ENCODE measurements at places on chromosomes 3 and 15.

- no peak overlapping the region for H3K4me3 ChIP-seq
- no peaks in the 10 kb centered on the region for H3K4me1 ChIP-seq
- no peaks in the 10 kb centered on the region for H3K27me3 ChIP-seq
- no peak for DNase-seq
- no peak overlapping the region for H3K27ac ChIP-seq
Measured at GRCh38 chr15:32838820-32839219, 121.0 kb downstream of the GREM1 start.

DNA sequence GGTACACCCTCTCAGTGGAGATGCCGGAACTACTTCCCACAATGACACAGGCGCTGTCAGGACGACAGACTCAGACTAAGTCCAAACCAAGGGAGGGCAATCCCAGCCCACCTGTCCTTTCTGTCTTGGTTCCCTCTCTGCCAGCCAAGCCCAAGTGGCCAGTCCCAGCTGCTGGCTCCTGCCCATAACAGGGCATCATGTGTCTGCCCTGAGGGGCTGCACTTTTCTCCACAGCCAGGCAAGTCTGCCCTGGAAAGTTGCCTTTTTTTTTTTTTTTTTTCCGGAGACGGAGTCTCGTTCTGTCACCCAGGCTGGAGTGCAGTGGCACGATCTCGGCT lies 20.0 kb upstream of the BCL2A1 start:
- DNase-seq, result no peak
- H3K27me3 ChIP-seq, result no peaks in the 10 kb centered on the region
- H3K4me1 ChIP-seq, result no peaks in the 10 kb centered on the region
- no peaks in the 10 kb centered on the region for H3K36me3 ChIP-seq
- H3K4me3 ChIP-seq, result no peak overlapping the region

DNA sequence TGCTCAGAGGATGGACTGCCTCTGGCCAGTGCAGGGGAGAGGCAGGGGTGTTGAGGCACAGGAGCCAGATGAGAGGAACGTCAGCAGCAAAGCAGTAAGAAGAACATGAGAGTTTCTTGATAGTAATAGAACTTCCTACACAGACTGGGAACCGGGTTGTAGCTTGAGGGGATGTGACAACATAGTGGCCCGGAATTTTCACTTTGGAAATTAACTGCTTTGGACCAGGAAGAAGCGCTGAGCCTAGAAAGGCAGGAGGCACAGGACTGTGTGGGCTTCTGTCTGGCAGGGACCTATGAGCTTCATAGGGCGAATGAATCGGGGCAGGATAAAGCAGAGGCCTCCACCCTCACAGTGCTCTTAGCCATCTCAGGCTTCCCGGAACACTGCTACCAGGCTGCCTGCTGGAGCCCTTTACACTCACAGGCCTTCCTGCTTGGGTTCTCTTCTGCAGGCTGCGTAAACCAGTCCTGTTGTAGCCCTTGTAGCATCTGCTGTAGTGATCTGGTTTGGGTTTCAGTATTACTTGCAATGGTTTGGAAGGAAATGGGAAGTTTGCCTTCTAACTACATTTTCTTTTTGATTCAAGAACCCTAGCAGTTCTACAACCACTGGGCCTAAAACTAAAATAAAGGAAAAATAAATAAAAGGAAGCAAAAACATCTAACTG lies 3.3 kb upstream of the ADPGK start:
- DNase-seq, result no peak
- H3K36me3 ChIP-seq, result no peaks in the 10 kb centered on the region
- H3K4me3 ChIP-seq, result no peak overlapping the region
- peak overlapping the region; percentile 97 for H3K27ac ChIP-seq
- no peaks in the 10 kb centered on the region for H3K27me3 ChIP-seq

DNA sequence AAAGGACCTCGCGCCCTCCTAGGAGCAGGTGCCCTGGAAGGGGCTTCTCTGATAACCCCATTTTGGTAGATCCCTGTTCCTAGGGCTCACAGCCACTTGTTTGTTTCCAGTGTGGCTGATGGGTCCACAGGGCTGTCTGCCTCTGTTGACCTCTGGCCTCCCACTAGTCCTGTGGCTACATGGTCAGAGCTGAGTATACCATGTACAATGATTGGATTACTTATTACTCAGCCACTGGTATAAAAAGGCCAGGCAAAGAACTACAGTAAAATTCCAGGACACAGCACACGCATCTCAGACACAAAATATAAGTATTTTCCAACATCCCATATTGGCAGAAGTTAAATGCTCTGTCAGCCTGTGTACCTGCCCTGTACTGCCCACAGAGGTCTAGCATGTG lies 277.3 kb downstream of the GABRG3 start:
- H3K27me3 ChIP-seq, result no peaks in the 10 kb centered on the region
- no peak for DNase-seq
- no peak overlapping the region for H3K4me3 ChIP-seq
- H3K4me1 ChIP-seq, result no peaks in the 10 kb centered on the region

DNA sequence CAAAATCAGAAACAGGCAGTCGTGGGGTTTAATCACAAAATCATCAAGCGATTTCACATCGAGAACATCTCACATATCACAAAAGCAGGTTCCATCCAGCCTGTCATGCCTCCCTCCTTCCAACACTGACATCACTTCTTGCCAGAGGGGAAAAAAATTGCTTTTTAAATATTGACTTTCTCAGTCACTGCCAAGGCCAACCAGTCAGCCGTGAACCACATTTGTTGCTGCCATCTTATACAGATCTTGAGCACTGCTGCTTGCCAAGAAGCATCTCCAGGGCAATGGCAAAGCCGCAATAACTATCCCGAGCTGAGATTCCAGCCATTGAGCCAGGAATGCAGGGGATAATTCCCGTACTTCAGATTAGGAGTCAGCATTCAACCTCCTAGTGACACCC lies 174.6 kb downstream of the ANXA2 start:
- peak; percentile 55 for DNase-seq
- H3K4me3 ChIP-seq, result no peak overlapping the region
- no peaks in the 10 kb centered on the region for H3K4me1 ChIP-seq
- no peak overlapping the region for H3K27ac ChIP-seq

DNA sequence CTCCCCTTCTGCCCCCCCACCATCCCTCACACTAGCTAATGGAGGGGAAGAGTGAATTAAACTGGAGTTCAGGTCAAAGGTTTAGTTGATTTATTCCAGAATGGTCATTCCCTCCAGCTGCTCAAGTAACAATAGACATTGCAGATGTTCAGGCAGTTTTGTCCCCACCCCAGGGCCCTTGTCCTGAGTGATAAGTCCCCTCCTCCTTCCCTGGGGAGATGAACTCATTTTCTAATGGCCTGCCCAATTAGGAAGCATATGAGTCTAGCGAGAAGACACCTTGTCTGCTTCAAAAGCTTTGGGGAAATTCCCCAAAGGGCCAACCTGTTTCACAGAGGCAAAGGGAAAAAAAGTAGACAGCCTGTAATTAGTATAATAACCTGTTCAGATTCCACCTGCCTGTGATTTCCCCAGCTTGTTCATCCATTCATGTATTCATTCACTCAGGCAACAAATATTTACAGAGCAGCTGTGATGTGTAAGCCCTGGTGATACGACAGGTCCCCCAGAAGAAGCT lies 165.3 kb downstream of the SHQ1 start:
- no peaks in the 10 kb centered on the region for H3K36me3 ChIP-seq
- DNase-seq, result no peak
- no peak overlapping the region for H3K27ac ChIP-seq
- no peaks in the 10 kb centered on the region for H3K4me1 ChIP-seq
- H3K27me3 ChIP-seq, result no peaks in the 10 kb centered on the region

- H3K27me3 ChIP-seq, result no peaks in the 10 kb centered on the region
- DNase-seq, result no peak
- no peaks in the 10 kb centered on the region for H3K36me3 ChIP-seq
- H3K4me1 ChIP-seq, result no peaks in the 10 kb centered on the region
- no peak overlapping the region for H3K27ac ChIP-seq
Measured at GRCh38 chr3:23041918-23042696, 161.0 kb upstream of the UBE2E2 start.

DNA sequence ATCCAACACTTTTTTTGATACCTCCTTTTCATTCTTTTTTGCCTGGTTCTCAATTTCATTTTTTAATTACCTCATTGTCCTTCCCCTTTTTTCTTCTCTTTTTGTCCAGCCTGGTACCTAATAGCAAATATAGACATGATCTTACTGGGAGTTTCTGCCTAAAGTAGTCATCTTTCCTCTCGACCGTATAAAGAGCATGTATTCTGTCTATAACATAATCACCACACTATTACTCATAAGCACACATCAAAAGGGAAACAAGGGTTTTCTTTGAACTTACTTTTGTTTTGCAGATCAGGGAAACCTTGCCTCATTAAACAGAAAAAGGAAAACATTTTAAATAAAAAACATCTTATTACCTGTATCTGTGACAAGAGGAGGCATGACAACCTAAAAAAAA lies 33.0 kb downstream of the FAM98B start:
- no peak overlapping the region for H3K4me3 ChIP-seq
- H3K4me1 ChIP-seq, result no peaks in the 10 kb centered on the region
- no peaks in the 10 kb centered on the region for H3K36me3 ChIP-seq
- no peaks in the 10 kb centered on the region for H3K27me3 ChIP-seq
- H3K27ac ChIP-seq, result no peak overlapping the region

GRCh38 chr15:43238671-43239131 lies 17.9 kb upstream of the EPB42 start:
- no peak overlapping the region for H3K4me3 ChIP-seq
- no peaks in the 10 kb centered on the region for H3K27me3 ChIP-seq
- H3K27ac ChIP-seq, result no peak overlapping the region
- H3K36me3 ChIP-seq, result no peaks in the 10 kb centered on the region

- no peak overlapping the region for H3K27ac ChIP-seq
- H3K4me3 ChIP-seq, result no peak overlapping the region
- no peaks in the 10 kb centered on the region for H3K4me1 ChIP-seq
- DNase-seq, result no peak
- H3K27me3 ChIP-seq, result no peaks in the 10 kb centered on the region
Measured at GRCh38 chr3:134630506-134630905, 20.3 kb downstream of the KY start.

- no peak for DNase-seq
- no peaks in the 10 kb centered on the region for H3K4me1 ChIP-seq
- H3K4me3 ChIP-seq, result no peak overlapping the region
- H3K27ac ChIP-seq, result no peak overlapping the region
- H3K27me3 ChIP-seq, result no peaks in the 10 kb centered on the region
Measured at GRCh38 chr3:160381470-160381869, 17.6 kb downstream of the IFT80 start.

- H3K36me3 ChIP-seq, result no peaks in the 10 kb centered on the region
- no peaks in the 10 kb centered on the region for H3K27me3 ChIP-seq
- H3K4me1 ChIP-seq, result no peaks in the 10 kb centered on the region
- DNase-seq, result no peak
- peak overlapping the region; percentile 81 for H3K4me3 ChIP-seq
Measured at GRCh38 chr3:171458071-171458863, 1.9 kb downstream of the TNIK start.

DNA sequence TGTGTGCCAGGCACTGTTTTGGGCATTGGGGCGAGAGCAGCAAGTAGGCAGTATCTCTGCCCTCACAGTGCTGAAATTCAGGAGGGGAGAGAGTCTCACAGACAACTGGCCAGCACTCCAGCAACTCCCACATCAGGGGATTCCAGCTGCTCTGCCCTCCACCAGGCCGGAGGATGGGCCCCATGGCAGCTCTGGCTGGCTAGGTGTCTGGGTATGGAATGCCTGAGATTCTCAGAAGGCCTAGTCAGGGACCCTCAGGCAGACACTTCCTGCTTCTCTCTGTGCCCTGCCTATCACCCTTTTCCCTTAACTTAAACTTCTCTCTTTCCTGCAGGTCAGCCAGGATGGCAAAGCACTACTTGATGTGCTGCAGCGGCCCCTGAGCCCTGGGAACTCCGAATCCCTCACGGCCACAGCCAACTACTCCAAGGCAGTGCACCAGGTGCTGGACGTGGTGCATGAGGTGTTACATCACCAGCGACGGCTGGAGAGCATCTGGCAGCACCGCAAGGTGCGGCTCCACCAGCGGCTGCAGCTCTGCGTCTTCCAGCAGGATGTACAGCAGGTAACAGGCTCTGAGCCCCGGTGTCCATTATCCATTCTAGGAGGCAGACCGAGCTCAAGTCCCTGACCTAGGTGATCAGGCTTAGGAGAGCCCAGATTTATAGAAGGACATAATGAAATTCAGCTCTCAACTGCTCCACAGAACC lies 342.2 kb upstream of the ROPN1 start:
- H3K4me1 ChIP-seq, result no peaks in the 10 kb centered on the region
- H3K36me3 ChIP-seq, result no peaks in the 10 kb centered on the region
- no peaks in the 10 kb centered on the region for H3K27me3 ChIP-seq
- no peak for DNase-seq
- H3K4me3 ChIP-seq, result no peak overlapping the region

GRCh38 chr3:47520756-47521155 lies 7.2 kb upstream of the ELP6 start:
- no peak overlapping the region for H3K4me3 ChIP-seq
- H3K27ac ChIP-seq, result no peak overlapping the region
- DNase-seq, result no peak
- H3K36me3 ChIP-seq, result no peaks in the 10 kb centered on the region
- no peaks in the 10 kb centered on the region for H3K27me3 ChIP-seq

- H3K4me1 ChIP-seq, result no peaks in the 10 kb centered on the region
- no peak overlapping the region for H3K27ac ChIP-seq
- H3K36me3 ChIP-seq, result no peaks in the 10 kb centered on the region
- no peaks in the 10 kb centered on the region for H3K27me3 ChIP-seq
- no peak overlapping the region for H3K4me3 ChIP-seq
- no peak for DNase-seq
Measured at GRCh38 chr15:87549296-87549695, 707.2 kb downstream of the NTRK3 start.

DNA sequence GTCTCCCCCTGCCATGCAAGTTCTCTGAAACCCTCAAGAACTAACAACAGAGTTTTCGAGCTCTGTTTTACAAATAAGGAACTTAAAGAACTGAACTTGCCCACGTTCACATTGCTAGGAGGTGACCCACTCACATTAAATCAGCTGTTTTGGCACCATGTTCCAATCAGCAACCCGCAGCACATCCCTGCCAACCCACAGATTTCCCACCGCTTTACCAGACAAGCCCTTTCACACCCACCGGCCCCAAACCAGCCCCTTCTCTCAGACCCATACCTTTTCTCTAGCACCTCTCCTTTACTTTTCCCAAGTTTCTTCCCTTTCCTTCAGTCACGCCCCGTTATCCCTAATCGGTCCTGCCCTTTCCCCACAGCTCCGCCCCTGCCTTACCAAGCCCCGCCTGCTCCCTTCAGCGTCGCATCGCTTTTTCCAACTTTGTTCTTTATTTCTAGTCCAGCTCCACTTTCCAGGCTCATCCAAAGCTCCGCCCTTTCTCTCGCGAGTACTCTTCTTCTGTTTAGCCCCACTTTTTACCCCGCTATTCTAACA lies 804 bp upstream of the BRPF1 start:
- peak overlapping the region; percentile 98 for H3K27ac ChIP-seq
- H3K4me1 ChIP-seq, result peaks cover 20% of the 10 kb centered on the region
- peak overlapping the region; percentile 100 for H3K4me3 ChIP-seq
- no peaks in the 10 kb centered on the region for H3K36me3 ChIP-seq
- no peak for DNase-seq
- no peaks in the 10 kb centered on the region for H3K27me3 ChIP-seq

GRCh38 chr15:38154255-38154654 lies 98.4 kb upstream of the SPRED1 start:
- H3K27ac ChIP-seq, result no peak overlapping the region
- no peaks in the 10 kb centered on the region for H3K27me3 ChIP-seq
- no peaks in the 10 kb centered on the region for H3K4me1 ChIP-seq
- no peaks in the 10 kb centered on the region for H3K36me3 ChIP-seq
- no peak for DNase-seq
